Body of pancreas (tissue), 4 donors: ENCODE measurements at places on chromosomes 2 and 18.

- no peak for DNase-seq
Measured at GRCh38 chr2:177783091-177783490, 289.5 kb downstream of the PDE11A start.

- DNase-seq: no peak
Measured at GRCh38 chr2:61575447-61575859, 37.3 kb upstream of the XPO1 start.

DNA sequence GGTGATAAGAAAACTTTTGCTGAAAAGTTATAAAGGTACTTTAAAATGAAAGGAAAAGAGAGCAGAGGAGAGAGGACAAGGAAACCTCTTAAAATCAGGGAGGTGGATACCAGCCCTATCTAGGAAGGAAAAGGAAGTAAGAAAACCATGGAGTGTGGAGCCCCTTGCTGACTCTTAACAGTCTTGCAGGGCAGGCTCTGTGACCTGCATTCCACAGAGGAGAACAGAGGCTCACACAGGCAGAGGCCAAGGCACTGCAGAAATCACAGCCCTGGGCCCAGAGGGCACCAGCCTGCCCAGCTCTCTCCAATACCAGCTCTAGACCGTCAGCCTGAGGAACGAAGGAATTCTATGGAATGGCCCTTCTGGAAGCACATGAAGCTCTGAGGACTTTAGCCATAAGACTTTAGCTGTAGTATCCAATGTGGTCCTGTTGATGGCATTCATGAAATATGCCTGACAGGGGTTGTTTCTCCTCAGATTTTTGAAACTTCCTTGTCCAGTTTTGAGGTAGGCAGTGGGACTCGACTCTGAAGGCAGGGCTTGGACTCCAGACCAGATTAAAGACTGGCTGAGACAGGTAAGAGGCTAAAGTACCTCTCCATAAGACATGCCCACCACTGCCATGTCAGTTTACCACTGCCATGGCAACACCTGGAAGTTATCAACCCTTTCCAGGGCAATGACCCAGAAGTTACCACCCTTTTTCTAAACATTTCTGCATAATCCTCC is 216.3 kb downstream of the ANAPC1 start:
- DNase-seq: no peak

GRCh38 chr2:134668821-134669220 is 50.0 kb downstream of the TMEM163 start:
- DNase-seq: no peak

DNA sequence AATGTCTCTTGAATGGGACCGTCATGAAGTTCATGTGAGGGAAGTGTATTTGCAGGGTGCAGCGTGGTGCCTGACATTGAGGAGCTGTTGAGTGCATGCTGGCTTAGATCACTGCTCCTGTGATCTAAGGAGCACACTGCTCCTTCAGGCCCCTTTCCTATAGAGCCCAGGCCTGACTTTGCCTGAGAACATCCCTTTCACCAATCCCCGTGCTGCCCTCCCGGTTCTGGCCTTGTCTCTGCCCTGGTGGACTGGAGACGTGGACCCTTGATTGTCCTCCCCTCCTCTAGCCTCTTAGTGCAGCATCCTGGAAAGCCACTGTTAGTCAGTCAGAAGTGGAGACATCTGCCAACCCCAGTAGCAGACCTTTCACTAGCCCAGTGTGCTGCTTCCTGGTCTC is 323.6 kb upstream of the HS6ST1 start:
- no peak for DNase-seq

- DNase-seq: peak; percentile 51
Measured at GRCh38 chr2:227415538-227416424, 28.0 kb upstream of the SCYGR1 start.

DNA sequence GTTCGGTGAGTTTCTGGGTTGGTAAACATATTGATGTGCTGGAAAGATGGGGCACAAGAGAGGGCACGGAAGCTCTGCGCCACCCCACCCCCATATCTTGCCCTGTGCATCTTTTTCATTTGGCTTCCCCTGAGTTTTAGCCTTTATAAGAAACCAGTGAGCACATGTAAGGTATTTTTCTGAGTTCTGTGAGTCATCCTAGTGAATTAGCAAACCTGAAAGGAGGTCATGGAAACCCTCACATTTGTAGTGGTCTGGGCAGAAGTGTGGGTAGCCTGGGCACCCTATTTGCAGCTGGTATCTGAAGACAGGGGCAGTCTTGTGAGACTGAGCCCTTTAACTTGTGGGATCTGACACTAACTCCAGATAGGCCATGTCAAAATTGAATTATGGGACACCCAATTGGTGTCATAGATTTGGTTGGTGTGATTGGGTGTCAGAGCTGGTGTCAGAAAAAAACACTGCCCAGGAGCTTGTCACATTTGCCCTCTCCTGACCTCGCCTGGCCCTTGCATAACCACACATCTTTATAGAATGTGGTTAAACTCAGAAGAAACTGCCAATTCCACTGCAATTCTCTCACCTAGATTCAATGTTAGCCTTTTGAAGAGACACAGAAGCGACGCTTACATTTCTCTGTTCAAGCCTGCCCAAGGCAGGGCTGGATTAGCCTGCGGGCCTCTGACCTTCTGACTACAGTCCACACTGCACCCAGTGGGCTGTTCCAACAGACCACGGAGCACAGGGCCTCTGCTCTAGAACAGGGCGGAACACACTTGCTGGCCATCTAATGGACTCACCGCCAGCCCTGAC is 12.0 kb upstream of the GALM start:
- DNase-seq: no peak

GRCh38 chr2:187403568-187404260 is 44.3 kb downstream of the CALCRL start:
- DNase-seq: no peak

- peak; percentile 82 for DNase-seq
Measured at GRCh38 chr2:119431155-119431975, at the start of gene TMEM37. TSS of gene TMEM37 (plus strand) at chr2:119431854. CDS start at chr2:119431904, 50 bp downstream.

DNA sequence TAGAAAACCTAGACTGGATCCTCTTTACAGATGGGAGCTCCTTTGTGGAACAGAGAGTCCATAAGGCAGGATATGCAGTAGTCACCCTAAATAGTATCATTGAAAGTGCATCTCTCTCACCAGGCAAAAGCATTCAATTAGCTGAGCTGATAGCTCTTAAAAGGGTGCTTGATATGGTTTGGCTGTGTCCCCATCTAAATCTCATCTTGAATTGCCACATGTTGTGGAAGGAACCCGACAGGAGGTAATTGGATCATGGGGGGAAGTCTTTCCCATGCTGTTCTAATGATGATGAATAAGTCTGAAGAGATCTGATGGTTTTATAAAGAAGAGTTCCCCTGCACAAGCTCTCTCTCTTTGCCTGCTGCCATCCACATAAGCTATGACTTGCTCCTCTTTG is 96.2 kb upstream of the RMP24 start:
- no peak for DNase-seq

- DNase-seq: no peak
Measured at GRCh38 chr18:73758446-73758845, 389.2 kb downstream of the FBXO15 start.

GRCh38 chr2:211468217-211468616 is 911.8 kb downstream of the CPS1 start:
- no peak for DNase-seq

DNA sequence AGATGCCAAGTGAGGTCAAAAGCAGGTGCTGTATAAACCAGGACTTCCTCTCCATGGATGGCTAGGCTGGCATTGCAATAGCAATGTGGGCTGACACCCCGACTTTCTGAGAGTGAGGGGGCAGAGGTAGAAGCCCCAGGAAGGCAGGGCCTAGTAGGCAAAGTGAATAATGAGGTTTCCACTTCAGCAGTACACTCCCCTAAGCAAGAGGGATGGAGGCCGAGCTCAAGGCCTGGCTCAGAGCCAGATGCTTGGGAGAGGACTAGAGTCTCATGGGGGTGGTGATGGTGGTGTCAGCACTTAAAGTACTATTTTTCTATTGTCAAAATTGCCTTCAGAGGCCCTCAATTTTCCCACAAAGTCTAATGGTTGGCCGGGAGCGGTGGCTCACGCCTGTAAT is 41.6 kb upstream of the HK2 start:
- DNase-seq: no peak

- DNase-seq: no peak
Measured at GRCh38 chr18:41378598-41378997, 576.4 kb upstream of the PIK3C3 start.

GRCh38 chr2:232340171-232340935 is 38.2 kb upstream of the ALPP start:
- no peak for DNase-seq

DNA sequence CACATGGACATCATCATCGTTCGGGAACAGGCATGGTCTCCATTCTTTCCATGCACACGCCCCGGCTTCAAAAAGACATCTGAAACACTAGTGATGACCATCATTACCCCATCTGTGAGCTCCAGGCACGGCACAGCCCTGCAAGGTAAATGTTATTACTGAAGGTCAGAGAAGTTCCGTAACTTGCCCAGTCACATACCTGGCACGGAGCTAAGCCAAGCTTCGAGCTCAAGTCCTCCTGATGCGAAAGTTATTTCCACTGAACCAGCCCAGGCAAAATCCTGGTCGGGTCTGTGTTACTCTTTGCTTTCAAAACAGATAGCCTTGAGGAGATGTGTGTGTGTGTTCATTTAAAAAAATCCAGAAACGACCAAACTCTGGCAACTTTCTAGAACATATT is 22.8 kb downstream of the FHL2 start:
- no peak for DNase-seq

GRCh38 chr2:102634831-102635241 is 15.5 kb downstream of the SLC9A2 start:
- DNase-seq: no peak

DNA sequence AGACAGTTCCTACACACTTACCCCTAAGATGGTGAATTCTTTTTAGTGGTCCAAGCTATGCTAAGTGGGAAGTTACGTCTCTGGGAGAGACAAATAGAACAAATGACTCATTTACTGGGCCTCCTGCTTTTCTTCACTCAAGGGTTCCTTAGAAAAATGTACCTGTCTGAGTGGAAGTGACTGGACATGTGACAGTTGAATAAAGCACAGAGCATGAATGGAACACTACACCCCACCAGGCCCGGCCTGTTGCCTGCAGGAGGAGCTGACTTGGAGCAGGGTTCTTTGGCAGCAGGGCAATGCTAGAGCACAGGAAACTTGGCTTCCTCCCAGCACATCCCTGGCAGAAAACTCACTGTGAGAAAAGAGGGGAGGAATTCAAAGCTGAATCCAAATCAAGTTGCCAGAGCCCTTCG is 451.0 kb upstream of the SETBP1 start:
- DNase-seq: peak; percentile 20

DNA sequence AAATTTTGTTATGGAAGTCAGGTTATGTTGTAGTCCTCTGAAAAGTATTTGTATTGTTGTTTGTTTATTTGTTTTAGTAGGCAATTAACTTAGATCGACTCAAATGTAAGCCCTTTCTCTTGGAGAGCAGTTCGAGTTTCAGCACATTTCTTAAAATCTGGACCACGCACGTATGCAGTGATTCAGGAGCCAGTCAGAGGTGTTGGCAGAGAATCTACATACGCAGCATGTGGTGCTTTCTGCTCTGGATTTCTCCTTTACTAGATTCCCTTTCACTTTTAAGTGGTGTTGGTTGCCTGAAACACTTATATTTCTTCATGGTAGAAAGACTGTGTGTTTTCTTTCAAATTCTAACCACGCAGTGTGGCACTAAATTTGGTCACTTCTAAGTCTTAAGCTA is 773.9 kb upstream of the LRATD1 start:
- no peak for DNase-seq

- DNase-seq: no peak
Measured at GRCh38 chr2:11750422-11750821, 4.0 kb downstream of the LPIN1 start.

DNA sequence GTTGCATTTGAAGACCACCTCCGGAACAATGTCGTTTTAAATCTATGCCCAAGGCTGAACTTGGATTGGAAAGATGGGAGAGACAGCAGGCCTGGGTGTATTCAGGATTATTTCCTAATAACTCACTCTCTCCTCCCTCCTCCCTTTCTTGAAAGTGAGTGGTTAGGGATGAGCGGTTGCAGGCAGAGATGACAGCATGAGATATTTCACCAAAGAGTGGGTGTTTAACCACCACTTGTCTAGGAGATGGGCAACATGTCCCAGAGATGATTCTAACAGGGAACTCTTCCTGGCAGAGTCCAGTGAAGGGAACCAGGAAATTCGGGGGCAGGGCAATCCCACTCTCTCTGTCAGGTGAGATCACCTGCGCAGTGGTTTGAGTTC is 123.2 kb downstream of the KCTD1 start:
- no peak for DNase-seq

GRCh38 chr2:119711352-119711751 is 32.4 kb downstream of the TMEM177 start:
- DNase-seq: no peak

GRCh38 chr2:205772983-205773382 is 90.7 kb downstream of the NRP2 start:
- DNase-seq: no peak

DNA sequence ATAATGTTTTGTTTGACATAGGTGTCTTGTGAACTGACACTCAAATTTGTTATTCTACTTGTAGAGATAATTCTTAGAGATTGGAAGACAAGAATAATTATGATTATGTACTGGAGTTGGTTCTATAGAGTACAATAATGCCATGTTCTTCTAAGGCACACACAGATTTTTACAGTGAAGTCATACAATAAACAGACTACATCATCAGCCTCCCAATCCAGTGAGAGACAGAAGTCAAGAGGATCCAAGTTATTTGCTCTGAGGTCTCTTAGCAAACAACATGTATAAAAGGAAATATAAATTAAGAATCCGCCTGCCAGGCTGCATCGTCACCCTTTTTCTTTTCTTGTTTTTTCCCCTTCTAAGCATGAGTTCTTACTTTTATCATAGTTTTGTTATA is 613.5 kb upstream of the SETBP1 start:
- DNase-seq: no peak

DNA sequence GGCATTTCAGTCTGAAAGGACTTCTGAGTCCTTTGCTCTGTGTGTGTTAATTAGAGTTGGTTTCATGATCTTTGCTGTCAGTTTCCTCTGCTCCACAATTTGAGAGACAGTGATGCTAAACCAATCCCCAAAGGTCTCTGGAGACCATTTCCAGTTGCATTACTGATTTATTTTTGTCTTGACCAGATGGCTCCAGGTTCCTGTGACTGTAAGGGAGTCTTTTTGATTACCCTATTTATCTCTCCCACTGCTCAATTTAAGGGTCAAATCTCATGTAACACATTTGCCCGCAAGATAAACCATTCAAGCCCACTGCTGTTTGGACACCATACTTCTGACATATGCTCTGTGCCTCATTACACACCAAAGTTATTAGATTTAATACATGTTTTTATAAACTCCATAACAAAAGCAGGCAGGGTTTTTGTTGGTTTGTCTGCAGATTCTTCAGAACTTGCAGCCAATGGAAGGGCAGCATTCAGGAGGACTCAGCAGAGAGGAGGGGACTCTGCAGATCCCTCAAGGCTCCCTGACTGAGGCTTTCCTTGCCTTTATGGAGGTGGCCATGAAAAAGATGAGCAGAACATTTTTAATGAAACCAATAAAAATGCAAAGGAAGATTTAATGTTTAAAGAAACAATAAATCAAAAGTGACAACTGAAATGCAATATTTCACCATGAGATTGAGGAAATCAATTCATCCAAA is 889.3 kb upstream of the CELF4 start:
- DNase-seq: no peak

- no peak for DNase-seq
Measured at GRCh38 chr2:140597836-140598235, 1533.0 kb downstream of the LRP1B start.

GRCh38 chr2:199710551-199710950 is 140.4 kb downstream of the FTCDNL1 start:
- no peak for DNase-seq
